SW480 (cell line): ENCODE measurements at places on chromosomes 7 and 10.

- no peak for DNase-seq
Observed at GRCh38 chr10:78337646-78338391, 304.2 kb downstream of the RPS24 start.

DNA sequence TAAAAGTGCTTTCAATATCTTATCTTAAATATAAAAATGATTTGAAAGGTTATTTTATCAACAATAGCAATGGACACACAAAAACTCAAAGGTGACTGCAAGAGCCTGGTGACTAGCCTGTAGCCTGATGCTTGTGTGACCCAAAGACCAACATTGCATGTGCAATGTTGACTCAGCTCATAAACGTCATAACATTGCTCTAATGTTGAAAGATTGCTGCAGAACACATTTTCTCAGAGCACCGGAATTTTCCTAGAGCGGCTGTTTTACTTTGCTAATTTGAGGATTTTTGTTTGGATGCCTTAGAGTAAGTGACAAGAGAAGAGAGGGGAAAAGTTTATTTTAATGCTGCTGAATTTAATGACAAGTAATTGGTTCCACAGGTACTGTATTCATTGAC is 107.1 kb downstream of the RAB18 start:
- no peak for DNase-seq

DNA sequence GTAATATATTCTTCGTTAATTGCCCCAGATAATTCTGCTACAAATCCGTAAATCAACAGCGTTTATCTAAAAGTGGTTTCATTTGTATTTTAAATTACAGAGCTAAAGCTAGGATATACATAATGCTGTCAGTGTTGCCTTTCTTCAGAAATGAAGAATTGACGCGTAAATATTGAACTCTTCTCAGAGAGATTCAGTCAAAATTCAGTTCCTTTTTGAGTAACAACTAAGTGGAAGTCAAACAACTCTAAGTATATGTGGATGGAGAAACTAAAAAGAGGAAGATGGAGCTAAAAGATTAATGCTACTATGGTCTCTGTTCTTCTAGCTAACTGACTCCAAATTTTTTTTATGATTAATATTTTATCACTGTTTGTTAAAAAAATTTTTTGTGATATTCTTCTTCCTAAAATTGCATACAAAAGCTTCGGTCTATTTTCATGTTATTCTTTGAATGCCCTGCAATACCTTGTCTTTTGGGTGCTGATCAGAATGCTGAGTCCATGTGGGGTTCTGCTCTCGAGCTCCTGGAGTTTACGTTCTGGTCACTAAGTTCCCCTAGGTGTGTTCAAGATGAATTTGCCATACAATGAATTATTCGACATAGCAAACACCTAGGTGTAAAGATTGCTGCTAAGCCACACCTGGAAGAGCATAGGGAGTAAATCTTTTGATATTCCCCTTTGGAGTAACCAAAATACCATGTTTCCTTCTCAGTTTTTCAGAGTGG is 20.7 kb downstream of the MDFIC start:
- no peak for DNase-seq

- DNase-seq = no peak
Observed at GRCh38 chr7:150311711-150312110, 11.4 kb upstream of the LRRC61 start.
